GM04503 (cell line): ENCODE measurements at places on chromosomes 16 and 17.

DNA sequence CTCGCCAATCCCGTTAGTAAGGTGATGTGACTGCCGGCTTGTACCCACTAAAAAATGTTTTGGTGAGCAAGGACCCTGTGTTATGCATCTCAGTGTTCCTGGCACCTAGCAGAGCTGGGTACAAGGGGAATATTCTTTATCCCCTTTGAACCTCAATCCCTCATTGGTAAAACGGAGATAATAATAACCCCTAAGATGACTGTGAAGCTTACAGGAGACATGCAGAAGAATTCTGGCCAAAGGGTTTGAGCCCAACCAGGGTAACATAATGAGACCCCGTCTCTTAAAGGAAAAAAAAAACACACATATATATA lies 896 bp downstream of the GGA2 start:
- DNase-seq = no peak

DNA sequence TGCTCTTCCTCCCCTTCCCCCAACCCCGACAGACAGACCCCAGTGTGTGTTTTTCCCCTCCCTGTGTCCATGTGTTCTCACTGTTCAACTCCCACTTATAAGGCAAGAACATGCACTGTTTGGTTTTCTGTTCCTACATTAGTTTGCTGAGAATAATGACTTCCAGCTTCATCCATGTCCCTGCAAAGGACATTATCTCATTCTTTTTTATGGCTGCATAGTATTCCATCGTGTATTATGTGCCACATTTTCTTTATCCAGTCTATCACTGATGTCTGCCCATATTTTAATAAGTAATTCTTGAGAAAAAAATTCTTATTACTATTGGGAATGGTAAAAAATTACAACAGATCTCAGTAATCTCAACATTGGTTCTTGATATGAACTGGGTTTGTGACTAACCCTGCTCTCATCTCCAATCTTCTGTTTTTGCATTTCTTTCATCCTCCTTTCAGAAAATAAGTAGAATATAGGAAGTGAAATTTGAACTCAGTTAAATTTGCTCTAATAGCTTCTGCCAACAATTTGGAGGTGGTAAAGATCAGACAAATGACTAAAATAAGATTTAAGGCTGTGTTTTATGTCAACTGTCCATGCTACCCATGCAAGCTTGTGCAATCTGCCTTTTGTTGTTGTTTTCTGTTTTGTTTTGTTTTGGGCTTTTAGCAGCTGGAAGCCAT lies 11.1 kb downstream of the MARF1 start:
- DNase-seq = no peak

DNA sequence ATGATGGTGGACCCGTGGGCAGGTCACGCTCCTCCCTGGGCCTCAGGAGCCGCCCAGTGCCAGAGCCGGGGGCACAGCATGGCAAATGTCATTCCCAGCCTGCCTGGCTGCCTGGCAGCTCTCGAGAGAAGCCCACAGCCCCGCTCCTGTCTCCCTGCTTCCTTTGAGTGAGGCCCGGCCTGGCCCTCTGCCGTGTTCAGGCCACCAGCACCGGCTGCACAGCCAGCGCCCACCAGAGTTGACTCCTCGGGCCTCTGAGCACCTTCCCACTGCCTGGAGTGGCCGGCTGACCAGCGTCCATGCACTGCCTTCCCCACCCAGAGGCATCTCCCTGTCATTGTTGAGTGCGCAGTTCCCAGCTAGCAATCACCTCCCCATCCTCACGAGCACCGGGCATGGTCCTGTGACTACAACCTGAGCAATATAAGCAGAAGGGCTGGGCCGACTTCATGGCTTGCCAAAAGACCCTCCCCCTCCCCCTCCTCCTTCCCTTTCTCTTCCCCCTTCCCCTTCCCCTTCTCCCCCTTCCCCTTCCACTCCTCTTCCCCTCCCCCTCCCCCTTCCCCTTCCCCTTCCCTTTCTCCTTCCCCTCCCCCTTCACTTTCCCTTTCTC lies 11.9 kb upstream of the SLC38A10 start:
- DNase-seq = no peak

DNA sequence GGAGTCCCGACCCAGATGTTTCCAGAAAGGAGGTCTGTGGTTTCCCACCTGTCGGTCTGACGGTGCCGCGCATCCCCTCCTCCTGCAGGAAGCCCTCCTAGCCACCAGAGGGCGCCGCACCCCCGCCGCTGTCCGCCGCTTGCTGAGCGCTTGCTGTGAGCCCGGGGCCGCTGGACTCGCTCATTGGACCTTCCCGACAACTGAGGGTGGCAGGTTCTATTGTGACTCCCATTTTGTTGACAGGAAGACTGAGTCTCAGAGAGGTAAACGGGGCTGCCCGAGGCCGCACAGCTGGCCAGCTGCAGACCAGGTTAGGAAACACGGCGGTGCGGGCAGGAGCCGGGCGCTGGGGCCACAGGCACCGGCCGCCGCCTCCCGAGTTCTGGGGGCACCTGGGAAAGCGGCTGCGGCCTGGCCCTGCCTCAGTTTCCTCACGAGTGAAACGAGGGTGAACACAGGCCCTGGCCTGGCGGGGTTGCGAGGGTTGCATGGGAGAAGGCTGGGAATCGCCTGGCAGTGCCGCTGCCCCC lies 191.1 kb upstream of the CIBAR2 start:
- no peak for DNase-seq

- no peak for DNase-seq
Measured at GRCh38 chr16:6689643-6690042, 643.0 kb upstream of the RBFOX1 start.
